ENCODE measurements at places on chromosomes 13 and 19. TPM values are rescaled to one million over a fixed set of nuclear protein-coding genes. Genes with fewer than 3 reads are reported as not detected.

DNA sequence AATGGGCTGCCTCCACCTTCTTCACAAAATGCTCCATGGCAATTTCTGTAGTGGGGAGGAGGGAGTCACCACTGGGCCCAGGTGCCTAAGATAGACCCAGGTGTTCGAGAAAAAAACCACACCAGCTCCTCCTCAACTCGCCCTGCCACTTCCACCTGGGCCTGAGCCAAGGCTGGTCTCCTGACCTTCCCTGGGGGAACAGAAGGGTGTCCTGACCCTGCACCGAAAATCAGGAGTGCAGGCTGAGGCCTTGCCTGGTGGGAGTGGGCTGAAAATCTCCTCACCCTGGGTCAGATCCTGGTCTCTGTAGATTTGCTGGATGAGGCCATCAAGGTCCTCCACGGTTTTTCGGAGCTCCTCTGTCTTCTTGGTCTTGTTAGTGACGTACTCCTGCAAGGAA, 17.6 kb upstream of the AKAP8 start:
- H3K36me3 ChIP-seq = peaks cover 9% of the 10 kb centered on the region
- no peak overlapping the region for H3K4me3 ChIP-seq
- no peak overlapping the region for H3K27ac ChIP-seq

- H3K27me3 ChIP-seq = no peaks in the 10 kb centered on the region
- no peaks in the 10 kb centered on the region for H3K4me1 ChIP-seq
- H3K36me3 ChIP-seq = no peaks in the 10 kb centered on the region
- DNase-seq = no peak
- H3K27ac ChIP-seq = no peak overlapping the region
Observed at GRCh38 chr13:69474011-69474685, 633.5 kb upstream of the ATXN8OS start.

The NCAN gene
- total RNA-seq = 8.0 TPM

GRCh38 chr19:3145909-3146676, 10.3 kb downstream of the GNA15 start:
- H3K4me3 ChIP-seq = no peak overlapping the region
- H3K36me3 ChIP-seq = no peaks in the 10 kb centered on the region

DNA sequence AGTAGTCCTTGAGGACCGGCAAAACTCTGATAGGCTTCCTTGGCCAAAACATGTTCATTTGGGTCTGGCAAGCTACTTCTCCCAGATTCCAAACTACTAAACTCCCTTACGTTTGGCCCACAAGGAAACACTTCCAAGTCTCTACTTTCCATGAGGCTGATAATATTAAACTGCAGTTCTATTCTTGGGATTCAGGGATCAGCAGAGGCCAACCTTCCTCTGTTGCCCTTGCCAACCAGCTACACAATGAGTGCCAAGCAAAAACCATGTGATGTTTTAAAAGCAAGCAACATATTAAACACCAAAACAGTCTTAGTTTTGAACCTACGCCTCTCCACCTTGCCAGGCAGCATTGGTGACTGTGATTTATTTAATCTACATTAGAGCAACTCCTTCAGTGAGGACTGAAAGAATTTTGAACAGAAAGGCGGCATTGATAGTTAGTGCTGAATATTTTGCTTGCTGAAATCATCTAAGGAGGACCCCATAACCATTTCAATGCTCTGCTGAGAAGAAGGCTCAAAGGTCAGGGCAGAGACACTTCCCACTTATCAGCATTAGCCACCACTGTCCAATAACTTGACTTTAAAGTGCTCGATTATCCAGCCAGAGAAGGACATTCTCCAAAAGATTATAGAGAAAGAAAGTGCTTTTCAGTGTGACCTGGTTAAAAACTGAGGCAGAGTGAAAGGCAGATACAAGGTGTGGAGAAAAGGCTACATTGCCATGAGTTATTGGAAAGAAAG, 287.1 kb downstream of the TBC1D4 start:
- no peak overlapping the region for H3K4me3 ChIP-seq
- no peaks in the 10 kb centered on the region for H3K27me3 ChIP-seq
- no peaks in the 10 kb centered on the region for H3K36me3 ChIP-seq

- H3K4me1 ChIP-seq = no peaks in the 10 kb centered on the region
- H3K4me3 ChIP-seq = peak within 1 kb of the TSS; percentile 69
- no peaks in the 10 kb centered on the region for H3K27me3 ChIP-seq
Observed at GRCh38 chr19:10717356-10718204, at the start of gene DNM2. Gene DNM2, plus strand, starts transcription at chr19:10718079. Its CDS starts 164 bp downstream, at chr19:10718243.

The SHC2 gene
- total RNA-seq = 4.6 TPM

DNA sequence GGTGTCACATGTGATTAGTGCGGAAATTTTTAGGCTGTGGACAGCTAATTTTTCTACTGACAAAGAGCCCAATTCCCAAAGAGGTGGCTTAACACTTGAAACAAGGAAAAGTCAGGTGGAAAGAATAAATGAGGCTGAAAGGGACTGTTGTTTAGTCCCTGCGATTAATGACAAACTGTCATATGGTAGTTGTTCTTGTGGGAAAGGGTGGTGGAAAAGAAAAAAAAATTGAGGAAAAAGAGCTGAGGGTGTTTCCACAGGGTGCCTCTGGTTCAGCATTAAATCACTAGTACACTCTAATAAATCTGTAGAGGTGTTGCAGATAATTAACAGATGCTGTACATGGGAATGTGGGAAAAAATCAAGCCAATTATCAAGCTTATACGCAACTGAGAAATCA, 300.7 kb downstream of the DNAJC15 start:
- H3K36me3 ChIP-seq = no peaks in the 10 kb centered on the region
- DNase-seq = no peak
- H3K4me1 ChIP-seq = peaks cover 17% of the 10 kb centered on the region
- no peak overlapping the region for H3K4me3 ChIP-seq

DNA sequence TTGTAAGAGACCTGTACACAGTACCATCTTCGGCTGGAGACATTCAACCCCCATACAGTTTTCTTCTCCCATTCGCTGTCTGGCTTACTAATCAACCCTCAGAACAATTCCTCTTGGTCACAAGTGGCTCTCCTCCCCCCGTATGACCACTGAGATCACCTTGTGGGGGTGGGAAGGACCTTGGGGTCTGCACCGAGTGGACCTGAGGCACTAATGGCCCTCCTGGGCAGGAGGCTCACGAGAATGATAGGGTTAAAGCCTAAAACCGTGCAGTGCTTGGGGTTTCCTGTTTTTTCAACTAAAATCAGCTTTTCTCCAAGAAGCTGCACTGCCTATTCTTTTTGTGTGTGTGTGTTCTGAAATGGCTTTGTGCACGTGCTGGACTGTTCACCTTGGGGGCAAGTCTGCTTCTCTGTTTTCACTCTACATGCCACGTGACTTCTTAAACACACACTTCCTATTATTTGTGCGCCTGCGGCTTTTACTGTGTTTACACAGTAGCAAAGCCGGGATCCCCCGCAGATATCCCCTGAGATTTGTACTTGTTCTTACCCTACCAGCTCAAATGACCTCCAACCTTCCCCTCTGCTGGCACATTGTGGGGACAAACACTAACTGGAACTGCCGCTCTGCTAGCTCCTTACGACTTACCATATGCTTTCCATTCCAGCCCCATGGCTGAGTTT, 12.3 kb downstream of the RBM26 start:
- no peak overlapping the region for H3K4me3 ChIP-seq
- no peak overlapping the region for H3K27ac ChIP-seq
- no peak for DNase-seq
- H3K36me3 ChIP-seq = no peaks in the 10 kb centered on the region
- no peaks in the 10 kb centered on the region for H3K4me1 ChIP-seq
